ENCODE measurements at places on chromosomes 4 and X.

GRCh38 chrX:137195991-137196390, 162.2 kb upstream of the GPR101 start:
- H3K36me3 ChIP-seq: no peaks in the 10 kb centered on the region
- H3K4me3 ChIP-seq: no peak overlapping the region
- no peaks in the 10 kb centered on the region for H3K4me1 ChIP-seq
- DNase-seq: no peak

DNA sequence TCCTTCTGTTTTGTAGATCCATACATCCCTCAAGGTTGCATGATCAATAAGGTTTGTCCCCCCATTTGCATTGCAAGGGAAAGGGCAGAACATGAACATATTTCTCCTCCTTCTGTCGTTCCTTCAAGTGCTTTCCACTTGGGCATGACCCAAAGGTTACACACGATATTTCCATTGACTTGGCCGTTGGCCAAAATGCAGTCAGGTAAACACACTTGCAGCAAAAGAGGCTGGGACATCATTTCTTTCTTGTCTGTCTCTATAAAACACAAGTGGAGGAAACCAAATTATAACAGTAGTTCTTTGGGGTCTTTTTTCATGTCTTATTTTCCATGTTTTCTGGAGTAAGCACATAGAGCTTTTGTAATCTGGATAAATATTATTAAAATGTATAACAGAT, 156.1 kb downstream of the FRAS1 start:
- H3K4me3 ChIP-seq: no peak overlapping the region
- H3K27ac ChIP-seq: no peak overlapping the region
- no peak for DNase-seq
- no peaks in the 10 kb centered on the region for H3K27me3 ChIP-seq
- no peaks in the 10 kb centered on the region for H3K36me3 ChIP-seq

- H3K4me1 ChIP-seq: peaks cover 16% of the 10 kb centered on the region
- H3K27ac ChIP-seq: no peak overlapping the region
- DNase-seq: no peak
- H3K27me3 ChIP-seq: no peaks in the 10 kb centered on the region
- H3K36me3 ChIP-seq: no peaks in the 10 kb centered on the region
- H3K4me3 ChIP-seq: no peak overlapping the region
These were observed 133.8 kb downstream of the AFF1 start for GRCh38 chr4:87068583-87069021.

- no peak for DNase-seq
- H3K27me3 ChIP-seq: no peaks in the 10 kb centered on the region
- H3K4me1 ChIP-seq: no peaks in the 10 kb centered on the region
- H3K4me3 ChIP-seq: no peak overlapping the region
- no peaks in the 10 kb centered on the region for H3K36me3 ChIP-seq
These were observed 212.7 kb downstream of the RPA4 start for GRCh38 chrX:97096385-97096784.

DNA sequence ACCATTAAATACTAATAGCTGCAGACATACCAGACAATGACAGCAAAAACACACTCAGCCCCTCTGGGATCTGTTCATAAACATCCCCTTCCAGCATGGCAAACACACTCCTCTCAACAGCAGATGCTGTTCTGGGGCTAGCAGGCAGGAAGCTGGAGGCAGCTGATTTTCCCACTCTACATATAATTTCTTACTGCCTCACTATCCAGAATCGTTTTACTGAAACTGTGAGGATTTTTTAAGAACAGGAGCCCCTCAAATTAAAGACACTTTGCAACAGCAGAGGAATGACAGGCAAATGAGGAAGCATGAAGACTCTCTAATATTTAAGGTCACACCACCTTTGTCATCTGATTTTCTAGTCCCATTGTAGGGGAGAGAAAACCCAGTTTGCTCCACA, 2.2 kb downstream of the MAPK10 start:
- no peak overlapping the region for H3K27ac ChIP-seq
- H3K36me3 ChIP-seq: no peaks in the 10 kb centered on the region
- no peaks in the 10 kb centered on the region for H3K27me3 ChIP-seq
- peaks cover 3% of the 10 kb centered on the region for H3K4me1 ChIP-seq

DNA sequence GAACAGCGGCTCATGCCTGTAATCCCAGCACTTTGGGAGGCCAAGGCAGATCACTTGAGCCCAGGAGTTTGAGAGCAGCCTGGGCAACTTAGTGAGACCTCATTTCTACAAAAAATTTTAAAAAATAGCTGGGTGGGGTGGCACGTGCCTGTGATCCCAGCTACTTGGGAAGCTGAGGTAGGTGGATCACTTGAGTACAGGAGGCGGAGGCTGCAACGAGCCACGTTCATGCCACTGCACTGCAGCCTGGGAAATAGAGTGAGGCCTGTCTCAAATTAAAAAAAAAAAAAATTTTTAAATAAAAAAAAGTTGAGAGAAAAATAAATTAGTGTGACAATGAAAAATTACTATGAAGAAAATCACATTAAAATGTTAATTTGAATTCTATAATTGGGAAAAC, 10.5 kb downstream of the VEGFC start:
- DNase-seq: no peak
- no peaks in the 10 kb centered on the region for H3K27me3 ChIP-seq
- no peaks in the 10 kb centered on the region for H3K36me3 ChIP-seq
- H3K4me1 ChIP-seq: peaks cover 5% of the 10 kb centered on the region
- no peak overlapping the region for H3K4me3 ChIP-seq
- no peak overlapping the region for H3K27ac ChIP-seq

- H3K4me1 ChIP-seq: peaks cover 23% of the 10 kb centered on the region
- H3K4me3 ChIP-seq: peak overlapping the region; percentile 51
- no peaks in the 10 kb centered on the region for H3K36me3 ChIP-seq
These were observed 131.4 kb downstream of the CHIC2 start for GRCh38 chr4:53932796-53933610.

DNA sequence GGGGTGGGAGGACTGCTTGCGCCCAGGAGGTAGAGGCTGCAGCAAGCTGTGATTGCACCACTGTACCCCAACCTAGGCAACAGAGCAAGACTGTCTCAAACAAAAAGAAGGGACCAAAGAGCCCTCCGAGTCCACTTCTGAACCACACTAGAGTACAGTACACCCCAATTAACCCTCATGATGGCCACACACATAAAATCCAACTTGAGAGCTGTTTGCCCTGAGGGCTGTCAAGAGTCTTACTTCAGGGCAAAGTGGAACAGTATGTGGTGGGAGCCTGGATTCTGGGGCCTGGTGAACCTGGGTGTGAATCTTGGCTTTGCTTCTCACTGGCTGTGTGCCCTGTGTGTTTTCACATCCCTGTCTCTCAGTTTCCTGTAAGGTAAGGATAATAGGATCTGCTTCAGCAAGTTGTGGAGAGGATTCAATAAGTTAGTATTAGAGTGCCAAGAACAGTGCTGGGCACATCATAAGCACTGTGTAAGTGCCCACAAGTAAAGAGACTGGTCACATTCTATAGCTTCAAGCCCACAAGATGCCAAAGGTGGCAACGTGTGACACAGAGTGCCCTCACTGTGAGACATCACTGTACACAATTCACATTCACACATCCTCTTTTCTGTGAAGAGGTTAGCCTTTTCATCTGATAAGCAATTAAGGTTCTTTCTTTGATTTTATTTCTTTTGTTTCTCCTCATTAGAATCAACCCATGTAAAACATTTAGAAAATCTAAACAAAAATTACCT, 52.1 kb downstream of the LEF1 start:
- H3K4me3 ChIP-seq: no peak overlapping the region
- H3K36me3 ChIP-seq: no peaks in the 10 kb centered on the region
- no peaks in the 10 kb centered on the region for H3K27me3 ChIP-seq
- H3K4me1 ChIP-seq: no peaks in the 10 kb centered on the region

DNA sequence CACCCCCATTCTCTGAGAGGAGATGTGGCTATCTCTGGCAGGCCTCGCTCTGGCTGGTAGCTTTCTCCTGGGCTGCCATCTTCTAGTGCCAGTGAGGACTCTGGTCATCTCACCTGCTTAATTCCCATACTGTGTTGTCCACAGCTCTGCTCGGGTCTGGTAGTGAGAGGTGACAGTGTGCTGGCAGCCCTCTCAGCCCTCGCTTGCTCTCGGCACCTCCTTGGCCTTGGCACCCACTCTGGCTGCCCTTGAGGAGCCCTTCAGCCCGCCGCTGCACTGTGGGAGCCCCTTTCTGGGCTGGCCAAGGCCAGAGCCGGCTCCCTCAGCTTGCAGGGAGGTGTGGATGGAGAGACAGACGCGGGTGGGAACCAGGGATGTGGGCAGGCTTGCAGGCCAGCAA, 52.7 kb downstream of the CPLX1 start:
- H3K27ac ChIP-seq: no peak overlapping the region
- H3K4me3 ChIP-seq: no peak overlapping the region
- H3K27me3 ChIP-seq: no peaks in the 10 kb centered on the region
- no peaks in the 10 kb centered on the region for H3K4me1 ChIP-seq

DNA sequence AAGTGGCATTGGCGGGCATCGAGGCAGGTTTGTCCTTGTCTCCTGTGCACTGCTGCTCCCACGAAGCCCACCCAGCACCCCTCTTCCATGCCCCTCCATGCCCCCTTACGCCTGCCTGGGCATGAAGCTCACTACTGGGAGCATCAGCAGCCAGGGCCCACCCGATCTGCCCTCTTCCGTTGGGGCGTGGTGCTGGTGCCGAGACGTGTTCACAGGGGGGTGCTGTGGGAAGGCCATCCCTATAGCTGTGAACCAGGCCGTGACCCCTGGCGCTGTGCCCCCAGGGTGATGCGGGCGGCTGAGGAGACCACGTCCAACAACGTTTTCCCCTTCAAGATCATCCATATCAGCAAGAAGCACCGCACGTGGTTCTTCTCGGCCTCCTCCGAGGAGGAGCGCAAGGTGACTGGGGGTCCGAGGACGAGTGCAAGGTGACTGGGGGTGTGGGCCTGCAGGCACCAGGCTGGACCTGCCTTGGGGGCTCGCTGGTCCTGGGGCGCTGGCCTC, 19.3 kb upstream of the ADD1 start:
- no peak overlapping the region for H3K4me3 ChIP-seq
- H3K4me1 ChIP-seq: no peaks in the 10 kb centered on the region

DNA sequence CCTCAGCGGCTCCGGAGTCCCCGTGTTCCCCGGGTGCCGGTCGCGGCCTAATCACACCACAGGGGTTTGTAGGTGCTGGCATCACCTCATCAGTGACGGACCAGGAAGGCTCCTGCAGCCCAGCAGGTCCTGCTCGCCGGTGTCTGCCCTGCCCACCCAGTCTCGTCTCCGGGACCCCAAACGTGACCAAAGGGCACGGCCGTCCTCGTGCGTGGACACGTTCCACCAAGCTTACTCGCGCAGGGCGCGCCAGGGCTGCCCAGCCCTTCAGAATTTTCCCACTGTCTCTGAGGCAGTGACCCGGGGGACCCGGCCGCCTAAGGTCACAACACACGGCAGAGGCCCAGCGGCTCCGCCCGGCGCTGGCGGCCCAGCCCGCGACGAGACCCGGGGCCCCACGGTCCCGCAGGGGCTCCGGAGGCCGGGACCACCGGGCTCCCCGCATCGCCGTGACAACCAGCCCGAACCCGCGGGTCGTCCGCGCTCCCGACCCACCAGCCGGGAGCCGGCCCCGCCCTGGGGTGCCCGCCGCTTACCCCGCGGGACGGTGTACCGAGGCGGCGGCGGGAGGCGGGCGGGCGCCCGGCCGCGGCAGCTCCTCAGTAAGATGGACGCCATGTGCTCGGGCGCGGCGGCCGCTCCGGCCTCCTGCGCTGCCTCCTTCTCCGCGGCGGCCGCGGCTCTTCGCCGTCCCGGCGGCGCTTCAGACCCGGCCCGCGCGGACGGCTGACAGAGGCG, 454 bp downstream of the LETM1 start:
- no peaks in the 10 kb centered on the region for H3K36me3 ChIP-seq
- H3K4me3 ChIP-seq: peak overlapping the region; percentile 74
- H3K27ac ChIP-seq: peak overlapping the region; percentile 53
- no peaks in the 10 kb centered on the region for H3K27me3 ChIP-seq
- no peak for DNase-seq

- H3K36me3 ChIP-seq: no peaks in the 10 kb centered on the region
- no peaks in the 10 kb centered on the region for H3K4me1 ChIP-seq
- DNase-seq: no peak
- H3K27ac ChIP-seq: no peak overlapping the region
These were observed 551.4 kb upstream of the ADGRL3 start for GRCh38 chr4:60648774-60649173.

All from thoracic aorta (tissue), 2 donors.